Melanocyte of skin (primary cell): ENCODE measurements at places on chromosomes 16 and 17. TPM values are rescaled to one million over a fixed set of nuclear protein-coding genes. Genes with fewer than 3 reads are reported as not detected.

The DCTPP1 gene
- 13.4 and 21.8 TPM in 2 replicates for total RNA-seq

The TMEM204 gene
- 1.7 and 6.5 TPM in 2 replicates for total RNA-seq

The ATF7IP2 gene
- 26.0 and 39.5 TPM in 2 replicates for total RNA-seq

The CCL1 gene
- not detected in 2 replicates for total RNA-seq

The KRT33A gene
- total RNA-seq, result not detected in 2 replicates

The DGKE gene
- total RNA-seq, result 0.73 and 1.7 TPM in 2 replicates

The ADAP2 gene
- under 0.01 TPM in 1 of 2 replicates, not detected in the other for total RNA-seq

The DUSP14 gene
- 27.0 and 44.0 TPM in 2 replicates for total RNA-seq

The TBC1D3 gene
- not detected in 2 replicates for total RNA-seq

The HSD17B1 gene
- total RNA-seq, result 1.00 and 3.4 TPM in 2 replicates

The MT1H gene
- not detected in 2 replicates for total RNA-seq

The TCAP gene
- 0.34 and 0.36 TPM in 2 replicates for total RNA-seq

The SLC9A5 gene
- total RNA-seq, result 0.67 and 1.2 TPM in 2 replicates

The TEKT5 gene
- not detected in 2 replicates for total RNA-seq

The AIPL1 gene
- total RNA-seq, result 0.34 TPM in 1 of 2 replicates, not detected in the other

The TBC1D3E gene
- total RNA-seq, result 0.73 TPM in 1 of 2 replicates, not detected in the other

The SLC5A11 gene
- total RNA-seq, result 0.36 TPM in 1 of 2 replicates, not detected in the other
